Fibroblast of skin of scalp (primary cell): ENCODE measurements at places on chromosomes 5 and 9.

- DNase-seq, result peak; percentile 51
Measured at GRCh38 chr5:80937584-80938356, 22.4 kb upstream of the RASGRF2 start.

GRCh38 chr5:142922223-142922952 lies 152.2 kb downstream of the ARHGAP26 start:
- peak; percentile 51 for DNase-seq

DNA sequence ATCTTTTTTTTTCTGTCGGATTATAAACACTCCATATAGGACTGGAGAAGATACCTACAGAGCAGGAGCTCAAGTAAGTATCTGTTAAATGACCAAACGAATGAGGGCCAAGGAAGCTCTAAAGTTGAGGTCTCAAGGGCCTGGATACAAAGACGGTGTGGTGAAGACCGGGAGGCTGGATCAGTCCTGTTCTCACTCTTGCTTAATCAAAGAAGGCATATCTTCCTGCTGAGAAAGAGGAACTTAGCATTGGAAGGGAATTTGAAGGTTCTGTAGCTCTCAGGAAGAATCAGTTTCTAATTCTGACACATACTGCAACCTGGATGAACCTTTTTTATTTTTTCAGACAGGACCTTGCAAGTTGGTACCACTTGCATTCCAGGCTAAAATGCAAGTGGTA lies 28.3 kb upstream of the PAX5 start:
- no peak for DNase-seq

- no peak for DNase-seq
Measured at GRCh38 chr5:128338649-128339048, 199.4 kb downstream of the FBN2 start.

DNA sequence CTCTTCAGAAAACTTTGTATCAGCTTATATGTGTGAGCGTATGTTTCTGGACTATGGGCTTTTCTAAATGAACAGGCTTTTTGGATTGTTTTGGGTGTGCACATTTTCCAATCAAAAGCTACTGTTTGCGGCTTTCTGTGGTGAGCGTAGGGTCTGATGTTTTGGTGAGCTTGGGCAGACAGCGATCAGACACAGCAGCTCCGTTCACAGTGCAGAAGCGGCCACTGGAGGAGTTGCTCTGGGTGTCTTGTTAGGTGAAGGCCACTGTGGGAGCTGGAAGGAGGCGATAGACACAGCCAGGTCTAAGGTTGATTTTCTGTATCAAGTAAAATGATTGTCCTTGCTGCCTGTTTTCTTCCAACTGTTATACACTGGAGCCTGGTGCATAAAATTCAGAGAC lies 11.1 kb downstream of the PRRC2B start:
- DNase-seq, result no peak

DNA sequence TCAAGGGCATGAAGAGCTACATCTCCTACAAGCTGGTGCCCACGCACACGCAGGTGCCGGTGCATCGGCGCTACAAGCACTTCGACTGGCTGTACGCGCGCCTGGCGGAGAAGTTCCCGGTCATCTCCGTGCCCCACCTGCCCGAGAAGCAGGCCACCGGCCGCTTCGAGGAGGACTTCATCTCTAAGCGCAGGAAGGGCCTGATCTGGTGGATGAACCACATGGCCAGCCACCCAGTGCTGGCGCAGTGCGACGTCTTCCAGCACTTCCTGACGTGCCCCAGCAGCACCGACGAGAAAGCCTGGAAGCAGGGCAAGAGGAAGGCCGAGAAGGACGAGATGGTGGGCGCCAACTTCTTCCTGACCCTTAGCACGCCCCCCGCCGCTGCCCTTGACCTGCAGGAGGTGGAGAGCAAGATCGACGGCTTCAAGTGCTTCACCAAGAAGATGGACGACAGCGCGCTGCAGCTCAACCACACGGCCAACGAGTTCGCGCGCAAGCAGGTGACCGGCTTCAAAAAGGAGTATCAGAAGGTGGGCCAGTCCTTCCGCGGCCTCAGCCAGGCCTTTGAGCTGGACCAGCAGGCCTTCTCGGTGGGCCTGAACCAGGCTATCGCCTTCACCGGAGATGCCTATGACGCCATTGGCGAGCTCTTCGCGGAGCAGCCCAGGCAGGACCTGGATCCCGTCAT lies 1.4 kb downstream of the SNX18 start:
- DNase-seq, result no peak

GRCh38 chr5:159442206-159442850 lies 112.0 kb upstream of the IL12B start:
- DNase-seq, result no peak

DNA sequence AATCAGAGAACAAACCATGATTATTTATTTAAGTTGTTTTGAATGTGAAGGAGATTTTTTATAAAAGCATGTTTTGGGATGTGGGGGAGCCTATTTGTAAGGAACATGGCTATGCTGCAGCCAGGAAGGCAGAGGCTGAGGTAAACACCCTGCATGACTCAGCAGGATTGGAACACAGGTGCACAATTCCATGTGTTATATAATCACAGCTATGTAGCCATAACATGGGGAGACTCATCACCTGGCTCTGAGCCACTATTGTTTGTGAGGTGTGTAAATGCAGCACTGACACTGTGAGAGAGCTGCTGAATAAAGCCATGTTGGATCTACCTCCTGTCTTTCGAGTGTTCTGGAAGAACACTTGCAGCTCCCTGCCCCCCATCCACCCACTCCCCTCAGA lies 1009.8 kb downstream of the DNAH5 start:
- no peak for DNase-seq

- no peak for DNase-seq
Measured at GRCh38 chr9:124857533-124858162, 4.1 kb downstream of the RPL35 start.

DNA sequence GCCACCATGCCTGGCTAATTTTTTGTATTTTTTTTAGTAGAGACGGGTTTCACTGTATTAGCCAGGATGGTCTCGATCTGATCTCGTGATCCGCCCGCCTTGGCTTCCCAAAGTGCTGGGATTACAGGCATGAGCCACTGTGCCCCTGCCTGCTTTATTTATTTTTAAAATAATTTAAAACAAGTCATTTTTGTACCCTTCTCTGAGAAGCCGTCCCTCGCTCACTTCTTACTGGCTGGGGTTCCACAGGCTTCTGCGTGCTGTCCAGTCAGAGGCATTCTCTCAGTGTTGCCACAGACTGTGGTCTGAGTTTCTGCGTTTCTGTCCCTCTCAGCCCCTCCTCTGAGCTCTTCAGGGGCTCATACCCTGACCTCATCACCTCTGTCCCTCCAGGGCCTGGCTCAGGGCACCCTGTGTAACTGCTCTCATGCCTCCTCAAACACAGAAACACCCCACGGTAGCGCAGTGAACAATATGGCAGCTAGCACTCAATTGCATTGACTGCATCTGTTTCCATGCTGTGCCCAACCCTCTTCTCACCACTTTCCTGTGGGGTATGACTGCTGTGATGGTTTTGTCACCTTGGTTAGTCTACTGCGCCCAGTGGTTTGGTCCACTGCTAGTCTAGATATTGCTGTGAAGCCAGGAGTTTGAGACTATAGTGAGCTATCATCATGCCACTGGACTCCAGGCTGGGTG lies 44.3 kb upstream of the SH3PXD2B start:
- DNase-seq, result no peak

DNA sequence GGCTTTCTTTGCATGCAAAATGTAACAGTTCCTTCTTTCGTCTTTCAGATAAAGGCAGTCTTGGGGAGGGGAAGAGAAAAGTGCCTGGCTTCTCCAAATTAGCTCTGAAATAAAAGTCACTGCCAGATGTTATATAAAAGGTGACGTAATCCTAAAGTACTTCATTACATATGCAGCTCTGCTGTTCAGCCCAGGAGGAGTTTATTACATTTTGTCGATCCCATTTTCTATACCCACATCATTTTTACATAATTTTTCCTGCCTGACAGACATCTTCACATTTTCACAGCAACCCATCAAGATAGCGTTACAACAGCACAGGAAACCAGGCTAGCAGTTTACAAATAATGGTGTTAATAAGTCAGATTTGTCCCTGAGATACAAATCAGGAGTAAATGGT lies 86.7 kb upstream of the SLC30A5 start:
- DNase-seq, result peak; percentile 17

DNA sequence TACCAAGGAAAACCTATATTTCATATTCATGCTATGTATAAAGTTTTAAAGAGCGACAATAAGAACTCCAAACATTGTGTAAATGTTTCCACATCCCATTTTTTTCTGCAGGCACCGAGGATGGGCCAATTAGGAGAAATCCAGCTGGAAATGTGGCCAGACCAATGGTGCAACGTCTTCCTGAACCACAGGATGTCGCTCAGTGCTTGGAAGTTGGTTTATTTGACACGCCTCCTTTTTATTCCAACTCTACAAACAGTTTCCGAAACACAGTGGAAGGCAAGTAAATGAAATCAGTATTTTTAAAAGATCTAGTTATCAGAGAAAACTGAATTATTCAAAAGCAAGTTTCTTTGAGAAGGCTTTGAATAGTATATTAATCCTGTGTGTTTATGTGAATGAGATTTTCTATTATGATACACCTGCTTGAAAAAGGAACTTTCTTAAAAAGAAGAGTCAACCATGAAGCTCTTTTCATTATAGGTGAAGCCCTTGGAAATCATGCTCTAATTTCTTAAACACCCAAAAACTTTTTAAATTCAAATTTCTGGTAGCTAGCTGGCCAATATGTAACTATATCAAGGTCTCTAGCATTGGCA lies 9.1 kb downstream of the TYRP1 start:
- DNase-seq, result peak; percentile 67

DNA sequence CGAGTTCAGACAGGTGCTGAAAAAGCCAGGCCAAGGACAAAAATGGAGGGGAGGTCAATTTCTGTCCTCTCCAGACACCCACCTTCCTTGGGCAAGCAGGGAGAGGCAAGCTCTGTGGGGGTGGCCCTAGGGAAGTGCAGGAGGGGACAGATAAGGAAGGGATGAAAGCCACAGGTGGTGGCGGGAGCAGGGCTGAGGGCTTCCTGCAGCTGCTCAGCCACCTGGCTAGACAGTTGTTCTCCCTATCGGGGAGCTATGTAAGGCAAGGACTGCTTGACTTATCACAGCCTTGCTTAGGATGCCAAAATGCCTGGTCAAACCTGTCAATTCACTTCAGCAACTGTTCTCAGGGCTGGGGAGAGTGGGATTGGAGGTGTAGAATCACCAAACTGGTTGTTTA lies 266.1 kb downstream of the ZSWIM6 start:
- no peak for DNase-seq

DNA sequence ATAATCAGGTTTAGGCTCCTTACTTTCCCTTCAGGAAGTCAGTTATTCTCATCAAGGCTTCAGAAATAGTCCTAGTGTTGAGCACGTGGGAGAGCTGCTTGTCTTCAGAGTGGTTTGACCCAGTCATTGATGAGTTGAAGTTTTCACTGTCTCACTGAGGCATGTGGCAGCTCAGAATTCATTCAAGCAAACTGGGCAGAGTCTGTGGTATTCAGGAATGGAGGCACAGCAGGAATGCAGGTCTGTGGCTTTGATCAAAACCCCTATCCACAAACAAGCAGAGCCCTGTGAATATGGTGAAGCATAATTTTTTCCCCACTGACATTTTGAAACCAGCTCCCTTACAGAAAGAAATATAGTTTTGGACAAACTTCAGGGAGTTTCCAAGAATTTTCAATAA lies 207.3 kb downstream of the CD180 start:
- peak; percentile 67 for DNase-seq

DNA sequence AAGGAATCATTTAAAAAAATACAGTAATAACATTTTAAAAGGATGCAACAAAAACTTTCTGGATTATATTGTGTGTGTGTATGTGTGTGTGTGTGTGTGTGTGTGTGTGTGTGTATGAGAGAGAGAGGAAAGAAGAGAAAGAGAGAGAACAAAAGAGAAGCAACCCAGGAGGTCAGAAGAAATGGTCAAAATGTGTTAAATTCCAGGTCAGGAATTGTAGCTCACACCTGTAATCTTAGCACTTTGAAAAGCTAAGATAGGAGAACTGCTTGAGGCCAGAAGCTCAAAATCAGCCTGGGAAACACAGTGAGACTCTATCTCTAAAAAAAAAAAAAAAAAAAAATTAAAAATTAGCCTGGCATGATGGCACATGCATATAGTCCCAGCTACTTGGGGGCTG lies 311.8 kb upstream of the CDH12 start:
- no peak for DNase-seq

DNA sequence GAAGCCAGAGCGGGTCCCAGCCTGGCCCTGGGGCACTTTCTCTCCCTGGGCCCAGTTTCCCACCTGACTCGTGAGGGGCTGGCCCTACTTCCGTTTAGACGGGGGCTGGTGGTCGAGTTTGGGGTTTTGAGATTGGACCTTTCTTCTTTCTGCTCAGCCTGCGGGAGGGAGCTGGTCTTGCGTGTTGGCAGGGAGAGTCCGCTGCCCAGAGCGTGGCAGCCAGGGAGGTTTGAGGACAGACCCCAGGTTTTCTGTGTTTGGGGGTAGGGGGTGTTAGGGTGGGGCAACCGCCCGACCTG lies 6.0 kb upstream of the PITX1 start:
- no peak for DNase-seq

GRCh38 chr9:76215066-76215465 lies 179.2 kb downstream of the RFK start:
- peak; percentile 81 for DNase-seq

DNA sequence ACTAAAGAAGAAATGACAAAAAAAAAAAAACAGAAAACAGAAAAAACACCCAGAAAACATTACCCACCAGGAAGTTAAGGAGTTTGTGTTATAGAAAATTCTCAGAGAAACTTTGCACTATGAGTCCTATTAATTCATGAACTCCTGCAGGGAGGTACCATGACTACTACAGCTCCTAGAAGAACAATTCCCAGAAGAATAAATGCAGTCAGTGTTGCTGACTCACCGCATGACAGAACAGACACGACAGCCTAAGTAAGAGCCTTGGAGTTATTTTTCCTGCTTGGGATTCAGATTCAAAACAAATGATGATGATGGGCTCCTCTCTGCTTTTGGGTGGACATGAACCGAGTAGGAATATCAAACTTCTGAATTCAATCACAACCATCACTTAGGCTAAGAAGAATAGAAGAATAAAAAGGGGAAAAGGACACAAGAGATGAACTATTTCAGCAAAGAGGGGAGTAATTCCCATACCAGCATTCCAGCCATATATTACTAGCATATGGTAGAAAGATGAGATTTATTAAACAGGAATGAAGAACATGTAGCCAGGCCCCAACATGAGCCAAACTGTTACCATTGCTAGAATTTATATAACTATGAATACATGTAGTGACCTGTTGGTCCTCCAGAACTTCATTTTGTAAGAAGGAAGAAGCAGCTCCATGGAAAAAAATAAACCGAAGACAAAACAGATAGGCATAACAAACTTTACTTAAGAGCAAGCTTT lies 209.6 kb upstream of the PDE4D start:
- DNase-seq, result peak; percentile 97

DNA sequence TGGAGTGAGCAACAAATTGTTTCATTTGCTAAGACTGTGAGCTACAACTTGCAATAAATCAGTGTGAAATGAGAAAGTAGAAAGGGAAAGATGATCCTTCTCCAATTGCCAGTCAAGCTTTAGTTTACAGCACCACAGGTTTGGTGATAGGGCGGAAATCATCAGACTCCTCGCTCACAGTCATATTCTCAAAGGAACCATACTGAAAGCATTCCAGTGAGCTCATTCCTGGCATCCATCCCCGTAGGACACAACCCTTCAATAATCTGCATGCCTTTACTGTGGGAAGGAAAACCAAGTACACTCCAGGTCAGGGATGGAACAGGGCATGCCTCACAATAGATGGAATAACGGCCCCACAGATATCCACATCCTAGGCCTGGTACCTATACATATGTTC lies 80.7 kb downstream of the FSTL4 start:
- DNase-seq, result peak; percentile 54
